Naive B cell (primary cell): ENCODE measurements at places on chromosomes 6 and 20. TPM values are rescaled to one million over a fixed set of nuclear protein-coding genes. Genes with fewer than 3 reads are reported as not detected.

Gene GHRH
- not detected for polyA plus RNA-seq

Gene CASS4
- polyA plus RNA-seq, result 0.46 TPM

Gene MEP1A
- not detected for polyA plus RNA-seq

Gene TINAG
- not detected for polyA plus RNA-seq

Gene NCOA3
- 70.9 TPM for polyA plus RNA-seq

Gene HDDC2
- polyA plus RNA-seq, result 113 TPM

Gene HLA-DPB1
- 3,023 TPM for polyA plus RNA-seq

Gene SUMO4
- polyA plus RNA-seq, result not detected

Gene BPIFB1
- not detected for polyA plus RNA-seq

Gene EBF4
- not detected for polyA plus RNA-seq

Gene MYLK4
- 0.11 TPM for polyA plus RNA-seq

Gene EDN1
- not detected for polyA plus RNA-seq

Gene CPXM1
- polyA plus RNA-seq, result not detected
